Pulmonary artery endothelial cell (primary cell): ENCODE measurements at places on chromosomes 1 and 21. TPM values are rescaled to one million over a fixed set of nuclear protein-coding genes. Genes with fewer than 3 reads are reported as not detected.

- no peak for DNase-seq
Measured at GRCh38 chr21:44854391-44854663, 19.2 kb downstream of the PTTG1IP start.

DNA sequence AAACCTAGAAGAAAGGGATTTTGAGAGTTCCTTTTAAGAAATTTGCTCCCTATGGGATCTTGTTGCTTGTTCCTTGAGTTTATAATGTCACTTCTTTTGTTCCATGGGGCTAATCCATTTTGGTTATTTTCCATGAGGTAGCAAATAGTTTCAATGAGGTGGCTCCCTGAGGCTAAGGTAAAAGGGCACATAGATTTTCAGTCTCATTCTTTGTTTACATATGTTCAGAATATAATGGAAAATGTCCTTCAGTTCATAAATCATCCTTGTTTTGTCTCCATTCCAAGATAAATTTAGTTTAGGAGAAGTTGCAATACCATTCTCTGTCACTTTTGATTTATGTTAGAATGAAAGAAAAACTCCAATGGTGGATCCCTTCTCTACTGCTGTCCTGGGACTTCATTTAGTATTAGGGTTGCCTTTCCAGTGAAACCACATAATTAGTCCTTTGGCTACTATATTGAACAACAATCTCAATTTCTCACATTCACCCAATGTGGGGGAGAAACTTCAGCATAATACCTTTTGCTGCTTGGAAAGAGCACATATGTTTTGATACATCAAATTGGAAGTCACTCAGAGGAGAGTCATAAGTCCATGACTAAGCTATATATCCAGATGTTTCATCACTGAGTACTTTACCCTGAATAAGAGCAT is 80.9 kb upstream of the ADAMTS5 start:
- DNase-seq = no peak

DNA sequence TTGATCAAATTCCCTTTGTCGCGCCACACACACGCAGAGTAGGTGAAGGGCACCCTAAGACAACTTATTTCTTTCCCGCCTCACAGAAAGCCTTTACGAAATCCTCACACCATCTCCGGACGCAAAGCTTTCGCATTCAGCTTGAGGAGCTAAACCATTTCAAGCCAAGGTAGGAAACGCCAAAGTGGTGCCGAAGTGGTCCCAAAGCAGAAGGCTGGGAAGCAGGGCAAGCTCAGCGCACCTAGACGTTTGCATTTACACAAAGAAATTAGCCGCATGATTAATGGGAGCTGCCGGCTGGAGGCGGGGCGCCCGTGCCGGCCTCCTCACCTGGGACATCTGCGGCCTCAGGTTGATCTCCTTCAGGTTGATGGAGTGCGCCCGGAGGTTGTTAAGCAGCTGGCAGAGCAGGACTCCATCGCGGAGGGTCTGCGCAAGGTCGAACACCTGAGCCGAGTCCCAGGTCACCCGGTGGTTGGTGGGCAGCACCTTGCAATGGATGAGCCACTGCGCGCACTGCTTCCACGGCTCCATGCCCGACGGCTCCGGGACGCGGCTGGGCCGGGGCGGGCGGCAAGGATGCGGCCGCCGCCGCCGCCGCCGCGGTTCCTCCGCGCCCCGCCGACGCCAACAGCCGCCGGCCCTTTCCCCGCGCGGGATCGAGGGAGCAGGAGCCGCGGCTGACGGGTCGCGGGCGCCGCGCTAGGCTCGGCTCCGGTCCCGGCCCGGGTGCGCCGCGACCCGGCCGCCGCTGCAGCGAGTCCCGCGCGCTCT is 457 bp downstream of the VAV3 start:
- DNase-seq = no peak

DNA sequence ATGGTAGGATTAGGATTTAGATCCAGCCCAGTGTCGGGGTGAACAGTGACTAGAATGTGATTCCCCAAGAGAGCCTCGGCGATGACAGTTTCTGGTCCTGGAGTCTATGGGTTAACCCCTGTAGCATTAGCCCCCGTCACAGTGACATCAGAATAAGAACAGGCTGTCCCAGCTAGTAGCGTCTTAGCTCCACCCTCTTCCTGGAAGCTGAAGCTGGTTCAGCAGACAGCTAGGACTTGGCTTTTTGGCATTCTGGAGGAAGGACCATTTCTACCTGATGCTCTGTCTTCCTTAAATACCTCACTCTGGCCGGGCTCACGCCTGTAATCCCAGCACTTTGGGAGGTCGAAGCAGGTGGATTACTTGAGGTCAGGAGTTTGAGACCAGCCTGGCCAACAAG is 5.0 kb downstream of the NDUFS2 start:
- no peak for DNase-seq

- DNase-seq = no peak
Measured at GRCh38 chr1:8202182-8202905, 115.6 kb upstream of the SLC45A1 start.

The ALDH4A1 gene
- total RNA-seq = 11.8 and 16.9 TPM in 2 replicates
